ENCODE measurements at places on chromosomes 11 and 22.

DNA sequence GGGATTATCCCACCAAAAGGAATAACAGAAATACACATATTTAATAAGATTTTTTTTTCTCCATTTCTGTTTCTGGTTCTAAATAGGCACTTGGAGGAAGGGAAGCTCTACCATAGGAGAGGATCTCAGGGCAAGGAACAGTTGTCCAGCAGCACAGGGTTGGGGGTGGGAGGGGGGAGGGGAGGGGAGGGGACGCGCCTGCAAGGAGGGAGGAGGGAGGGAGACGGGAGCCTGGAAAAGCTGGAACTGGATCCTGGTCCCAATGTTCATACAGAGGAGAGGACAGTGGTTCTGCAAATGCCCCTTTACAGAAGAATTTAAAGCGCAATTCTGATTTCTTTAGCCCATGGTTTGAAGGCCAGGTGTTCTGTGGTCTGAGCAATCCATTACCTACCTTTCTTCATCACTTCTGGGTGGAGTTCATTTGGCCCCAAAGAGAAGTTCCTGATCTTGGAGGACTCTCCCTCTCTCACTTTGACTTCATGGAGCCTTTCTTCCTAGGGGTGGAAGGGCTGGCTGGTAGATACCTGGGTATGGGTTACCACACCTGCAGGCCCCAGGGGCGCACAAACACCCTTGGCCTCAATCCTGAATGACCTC lies 348.9 kb upstream of the NCAM1 start:
- DNase-seq, result no peak

GRCh38 chr11:125368757-125369156 lies 127.3 kb downstream of the FEZ1 start:
- DNase-seq, result no peak

GRCh38 chr22:42985531-42985905 lies 29.4 kb downstream of the PACSIN2 start:
- no peak for DNase-seq

DNA sequence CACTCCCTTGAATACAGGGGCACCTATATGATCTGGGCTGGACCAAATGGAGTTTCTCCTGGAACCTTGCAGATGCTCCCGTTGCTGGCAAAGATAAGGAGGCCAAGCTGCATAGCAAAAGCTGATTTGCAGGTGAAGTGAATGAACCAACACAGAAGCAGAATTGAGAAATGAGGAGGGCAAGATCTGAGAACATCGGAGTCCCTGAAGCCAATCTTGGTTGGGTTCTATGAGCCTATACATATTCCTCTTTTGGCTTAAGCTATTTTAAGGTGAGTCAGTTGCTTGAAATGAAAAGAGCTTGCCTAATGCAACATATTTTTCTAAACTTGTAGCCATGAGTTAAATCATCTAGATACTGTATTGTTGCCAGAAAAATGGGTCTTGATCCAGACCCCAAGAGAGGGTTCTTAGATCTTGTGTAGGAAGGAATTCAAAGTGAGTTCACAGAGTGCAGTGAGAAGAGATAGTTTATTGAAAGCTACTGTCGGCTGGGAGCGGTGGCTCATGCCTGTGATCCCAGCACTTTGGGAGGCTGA lies 23.5 kb downstream of the WEE1 start:
- no peak for DNase-seq

GRCh38 chr22:46076651-46077339 lies 73.5 kb upstream of the PPARA start:
- no peak for DNase-seq

GRCh38 chr11:124837491-124837856 lies 27.8 kb upstream of the ROBO3 start:
- no peak for DNase-seq

DNA sequence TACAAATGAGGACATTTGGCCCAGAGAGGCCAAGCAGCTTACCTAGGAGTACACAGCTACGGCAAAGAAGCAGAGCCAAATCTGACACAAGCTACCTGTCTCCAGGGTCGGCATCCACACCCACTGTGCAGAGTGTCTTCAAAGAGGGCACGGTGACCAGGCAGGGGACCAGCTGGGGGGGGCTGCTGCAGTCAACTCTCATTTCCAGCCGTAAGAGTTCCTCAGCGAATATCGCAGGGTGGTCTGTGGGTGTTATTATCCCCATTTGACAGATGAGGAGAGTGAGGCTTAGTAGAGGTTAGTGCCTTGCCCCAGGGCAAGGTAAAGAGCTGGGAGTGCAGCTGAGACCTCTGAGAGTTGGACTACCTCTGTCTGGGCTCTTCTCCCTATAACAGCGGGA lies 7.1 kb upstream of the PPFIA1 start:
- DNase-seq, result no peak

DNA sequence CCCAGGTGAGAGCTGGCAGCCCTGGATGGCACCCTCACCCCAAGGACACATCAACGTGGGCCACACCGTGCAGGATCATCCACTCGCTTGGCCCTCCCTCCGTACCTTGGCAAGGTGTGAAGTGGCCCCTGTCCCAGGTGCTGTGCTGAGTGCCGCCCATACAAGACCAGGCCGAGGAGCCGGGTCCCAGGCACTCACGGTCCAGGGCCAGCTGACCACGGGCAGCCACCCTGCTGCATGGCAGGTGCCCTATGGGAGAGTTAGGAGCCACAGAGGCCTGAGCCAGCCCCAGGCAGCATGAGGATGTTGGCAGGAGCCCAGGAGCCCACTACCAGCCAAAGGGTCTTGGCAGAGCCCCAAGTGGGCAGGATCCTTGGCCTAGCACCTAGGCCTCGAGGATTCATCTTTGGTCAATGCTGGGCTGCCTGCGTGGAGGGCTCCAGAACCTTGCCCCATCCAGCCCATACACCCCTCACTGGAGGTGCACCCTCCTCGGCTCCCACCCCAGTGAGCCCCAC lies 19.6 kb downstream of the RTN4R start:
- no peak for DNase-seq

DNA sequence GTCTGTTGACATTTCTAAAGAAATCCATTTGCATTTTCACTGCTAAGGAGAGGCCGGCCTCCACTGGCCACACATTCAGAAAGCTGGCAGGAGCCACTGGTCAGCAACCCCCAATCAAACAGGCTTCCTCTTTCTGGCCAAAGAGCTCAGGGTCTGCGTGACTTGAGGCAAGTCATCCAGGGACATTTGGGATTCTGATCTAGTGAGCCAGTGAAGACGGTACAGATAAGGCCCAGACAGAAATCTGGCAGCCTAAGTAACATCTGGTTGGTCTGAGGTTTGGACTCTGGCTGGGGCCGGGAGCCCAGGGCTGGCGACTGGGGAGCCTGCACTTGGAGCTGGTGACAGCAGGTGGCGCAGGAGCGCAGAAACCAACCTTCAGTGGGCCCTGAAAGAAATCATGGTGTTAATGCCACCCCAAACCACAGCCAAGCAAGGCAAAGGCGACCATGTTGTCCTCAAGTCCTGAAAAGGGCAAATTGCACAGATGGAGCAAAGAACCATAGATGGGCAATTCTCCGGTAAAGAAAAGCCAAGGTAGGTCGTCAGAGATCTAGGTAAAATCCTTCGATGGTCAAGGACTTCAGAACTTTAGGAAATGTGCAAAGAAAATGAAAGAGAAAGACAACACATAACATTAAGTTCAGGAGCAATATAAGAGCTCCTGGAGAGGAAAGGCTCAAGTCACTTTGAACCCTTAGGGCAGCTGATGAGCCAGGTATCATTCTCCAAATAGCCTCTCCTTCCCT lies 99.4 kb upstream of the BLID start:
- DNase-seq, result no peak

DNA sequence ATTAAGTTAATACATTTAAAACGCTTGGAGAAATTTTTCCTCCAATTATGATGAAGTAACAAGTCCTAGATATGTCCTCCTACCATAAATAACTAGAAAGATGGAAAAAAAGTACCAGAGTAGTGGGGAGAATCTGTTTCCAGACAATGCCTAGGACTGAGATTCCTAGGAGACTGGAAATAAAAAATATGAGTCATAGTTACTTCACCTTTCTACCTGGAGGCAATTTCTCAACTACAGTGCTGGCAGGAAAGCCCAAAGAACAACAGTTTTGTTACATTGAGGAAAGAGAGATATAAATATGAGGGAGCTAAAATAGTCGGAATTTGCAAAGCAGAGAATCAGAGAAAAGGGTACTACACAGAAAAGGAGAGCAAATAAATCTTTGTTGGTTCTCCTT lies 202.1 kb upstream of the ARHGAP42 start:
- DNase-seq, result no peak

DNA sequence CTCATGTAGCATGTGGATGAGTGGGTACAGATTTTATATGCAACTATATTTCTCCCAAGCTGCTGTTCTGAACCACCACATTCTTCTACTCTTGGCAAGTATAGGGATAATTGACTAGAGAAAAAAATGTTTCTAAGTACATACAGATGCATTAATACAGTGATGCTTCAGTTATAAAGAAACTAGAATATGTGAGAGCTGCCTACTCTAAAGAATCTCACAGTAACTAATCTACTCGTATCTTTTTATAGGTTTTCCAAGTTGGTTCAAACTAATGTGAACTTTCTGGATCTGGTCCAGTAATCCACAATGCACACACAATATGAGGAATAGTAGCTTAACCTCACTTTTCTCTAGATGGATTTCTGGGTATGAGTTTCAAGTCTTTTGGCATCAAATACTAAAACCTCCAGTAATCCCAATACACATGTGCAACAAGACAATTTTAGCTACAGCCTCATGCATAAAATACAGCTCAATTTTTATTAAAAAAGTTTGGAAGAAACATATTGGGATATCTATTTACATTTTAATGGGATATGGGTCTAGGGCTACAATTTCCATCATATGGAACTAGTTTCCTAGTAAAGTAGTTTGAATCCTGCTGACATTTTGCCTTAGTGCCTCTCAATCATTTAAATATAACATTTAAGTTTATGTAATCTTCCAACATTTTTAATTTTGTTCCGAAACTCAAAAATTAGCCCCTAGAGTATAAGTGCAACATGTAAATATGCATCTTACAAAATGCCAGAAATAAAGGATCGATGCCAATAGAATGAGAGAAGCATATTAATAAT lies 2209.7 kb downstream of the LRRC4C start:
- no peak for DNase-seq

DNA sequence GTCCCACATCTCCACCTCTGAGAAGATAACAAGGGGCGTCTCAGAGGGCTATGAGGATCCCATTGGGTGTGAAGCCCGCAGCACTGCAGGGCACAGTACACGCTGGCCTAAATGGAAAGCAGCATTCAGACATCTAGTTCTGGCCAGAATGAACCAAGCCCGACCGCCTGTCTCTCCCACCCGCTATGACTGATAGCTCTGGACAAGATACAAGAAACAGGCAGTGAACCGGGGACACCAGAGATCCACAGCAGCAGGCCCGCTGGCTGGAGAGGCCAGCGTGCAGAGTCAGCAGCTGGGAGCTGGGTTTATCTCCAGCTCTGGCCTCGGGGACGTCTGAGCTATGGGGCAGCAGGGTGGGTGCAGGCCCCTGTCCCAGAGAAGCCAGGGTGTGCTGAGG lies 9.6 kb downstream of the CERK start:
- DNase-seq, result no peak

DNA sequence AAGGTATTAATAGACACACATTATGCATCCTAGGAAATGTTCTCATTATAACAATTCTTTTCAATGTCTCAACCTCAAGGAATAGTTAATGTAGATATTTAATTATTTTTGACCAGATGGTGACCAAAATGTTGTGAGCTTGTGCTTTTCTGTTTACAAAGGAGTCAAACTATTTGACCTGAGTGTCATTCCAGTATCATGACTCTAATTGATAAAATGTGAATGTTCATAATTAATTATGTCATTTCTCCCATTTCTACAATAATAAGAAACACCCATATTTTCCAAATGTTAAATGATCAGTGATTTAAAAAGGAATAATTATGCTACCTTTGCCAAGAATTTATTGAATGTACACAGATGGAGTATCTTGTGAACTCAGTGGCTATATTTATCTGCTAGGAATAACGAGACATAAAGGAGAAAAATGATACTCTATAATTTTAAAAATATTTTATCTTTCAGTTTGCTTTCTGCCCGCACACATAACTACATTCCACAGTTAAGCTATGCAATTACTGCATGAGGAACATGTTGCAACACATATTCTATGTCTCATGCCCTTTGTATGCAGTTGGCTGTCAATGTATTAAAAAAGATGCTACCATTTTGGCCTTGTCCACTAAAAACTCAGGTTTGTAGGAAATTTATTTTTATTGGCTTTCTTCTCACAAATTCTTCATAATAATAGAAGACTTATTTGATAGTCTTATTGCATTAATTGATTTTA lies 376.7 kb upstream of the CCDC179 start:
- no peak for DNase-seq

DNA sequence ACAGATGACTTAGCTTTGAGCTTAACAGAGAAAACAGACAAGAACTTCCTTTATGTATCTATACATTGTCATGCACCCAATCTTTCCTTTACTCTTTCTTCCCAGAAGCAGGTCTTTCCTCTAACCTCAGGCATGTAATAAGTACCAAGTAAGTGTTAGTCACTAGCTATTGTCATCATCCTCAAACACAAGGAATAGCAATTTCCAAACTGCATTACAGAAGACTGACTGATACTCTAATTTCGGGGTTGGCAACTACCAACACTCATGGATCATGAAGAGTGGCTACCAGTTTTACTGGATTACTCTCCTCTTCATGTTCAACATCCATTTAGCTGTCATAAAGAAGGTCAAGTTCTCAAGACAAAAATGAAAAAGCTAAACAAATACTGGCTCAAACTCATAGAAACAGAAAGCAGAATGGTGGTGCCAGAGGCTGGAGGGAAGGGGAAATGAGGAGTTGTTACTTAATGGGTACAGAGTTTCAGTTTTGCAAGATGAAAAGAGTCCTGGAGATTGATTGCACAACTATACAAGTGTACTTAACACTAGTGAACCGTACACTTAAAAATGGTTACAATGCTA lies 111.6 kb downstream of the SIK3 start:
- no peak for DNase-seq

DNA sequence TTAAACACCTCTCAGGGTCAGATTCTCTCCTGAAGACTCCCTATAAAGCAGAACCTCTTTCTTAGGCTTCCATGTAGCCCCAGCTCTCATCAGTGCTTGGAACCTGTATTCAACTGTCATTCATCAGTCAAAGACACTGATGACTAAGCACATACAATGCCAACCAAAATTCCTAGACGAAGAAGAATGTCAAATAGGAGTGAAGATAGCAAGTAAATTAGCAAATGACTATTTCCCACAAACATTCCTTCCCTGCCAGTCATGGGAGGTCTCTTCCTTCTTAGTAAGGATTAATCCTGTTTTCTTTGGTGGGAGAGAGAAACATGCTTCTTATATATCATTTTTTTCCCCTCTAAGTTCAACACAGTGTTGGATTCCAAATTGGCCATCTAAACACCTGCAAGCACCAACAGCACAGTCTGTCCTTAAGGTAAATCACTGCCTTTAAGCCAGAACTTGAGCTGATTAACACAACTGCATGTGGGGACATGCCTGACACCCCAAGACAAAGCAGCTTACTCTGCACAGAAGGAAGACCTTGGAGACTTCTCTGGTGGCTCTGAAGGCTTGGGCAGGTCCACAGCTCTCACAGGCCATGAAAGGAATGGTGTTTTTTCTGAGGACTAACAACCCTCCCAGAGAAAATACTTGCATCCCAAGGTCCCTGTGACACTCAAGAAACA lies 47.5 kb upstream of the ME3 start:
- DNase-seq, result no peak
